Cortex of kidney (tissue), 1 donor: ENCODE measurements at places on chromosomes 13 and 19.

- DNase-seq, result no peak
Observed at GRCh38 chr13:22925881-22926747, 254.7 kb upstream of the SGCG start.

DNA sequence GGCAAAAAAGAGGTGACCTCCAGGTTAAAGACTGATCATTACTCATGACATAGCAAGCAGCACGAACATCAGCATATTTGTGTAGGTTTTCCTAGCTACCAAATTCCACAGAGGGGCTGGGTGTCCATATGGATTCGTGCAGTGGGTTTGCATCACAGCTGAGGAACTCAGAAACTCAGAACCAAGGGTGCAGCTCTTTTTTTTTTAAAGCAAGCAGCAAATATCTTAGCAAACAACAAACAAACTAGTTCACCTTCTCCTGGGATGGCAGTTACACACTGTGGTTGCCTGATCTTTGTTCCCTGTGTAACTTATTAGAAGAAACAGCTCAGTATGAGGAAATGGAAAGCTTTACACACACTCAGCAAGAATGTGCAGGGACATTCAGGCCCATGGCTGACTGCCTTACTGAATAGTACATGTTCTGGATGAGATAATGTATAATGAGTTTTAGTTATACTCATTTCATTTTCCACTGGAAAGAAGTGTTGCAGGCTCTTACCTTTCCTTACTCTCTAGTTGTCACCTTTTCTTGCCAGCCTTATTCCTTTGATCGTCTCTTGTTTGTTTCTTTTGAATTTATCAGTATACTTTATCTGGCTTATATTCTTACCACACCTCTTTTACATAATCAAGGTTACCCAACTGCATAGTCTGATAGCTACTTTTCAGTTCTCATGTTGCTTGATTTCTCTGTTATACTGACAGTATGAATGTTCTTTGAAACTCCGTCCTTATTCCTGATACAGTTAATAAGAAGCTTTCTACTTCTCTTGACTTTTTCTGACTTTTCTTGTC is 4.3 kb downstream of the NDFIP2 start:
- DNase-seq, result no peak

DNA sequence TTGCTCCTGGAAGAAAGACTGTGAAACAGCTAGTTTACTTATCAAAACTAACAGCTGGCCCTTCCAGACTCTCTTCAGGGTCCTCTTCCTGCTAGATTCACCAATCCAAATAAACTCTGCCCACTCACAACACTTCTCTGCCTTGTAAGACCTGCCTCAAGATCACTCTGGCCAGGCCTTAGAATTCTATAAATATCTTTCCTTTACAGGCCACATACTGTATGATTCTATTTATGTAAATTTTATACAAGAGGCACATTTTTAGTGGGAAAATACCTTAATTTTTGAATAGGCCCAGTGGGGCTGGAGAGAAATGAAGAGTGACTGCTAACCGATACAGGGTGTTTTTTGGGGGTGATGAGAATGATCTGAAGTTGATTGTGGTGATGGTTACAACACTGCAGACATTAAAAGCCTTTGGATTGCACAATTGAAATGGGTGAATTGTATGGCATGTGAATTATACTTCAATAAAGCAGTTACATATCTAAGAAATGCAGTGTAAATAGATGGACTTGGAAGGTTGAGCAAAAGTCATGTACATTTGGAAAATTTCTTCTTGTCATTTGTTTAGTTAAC is 141.8 kb downstream of the GPC5 start:
- DNase-seq, result no peak

DNA sequence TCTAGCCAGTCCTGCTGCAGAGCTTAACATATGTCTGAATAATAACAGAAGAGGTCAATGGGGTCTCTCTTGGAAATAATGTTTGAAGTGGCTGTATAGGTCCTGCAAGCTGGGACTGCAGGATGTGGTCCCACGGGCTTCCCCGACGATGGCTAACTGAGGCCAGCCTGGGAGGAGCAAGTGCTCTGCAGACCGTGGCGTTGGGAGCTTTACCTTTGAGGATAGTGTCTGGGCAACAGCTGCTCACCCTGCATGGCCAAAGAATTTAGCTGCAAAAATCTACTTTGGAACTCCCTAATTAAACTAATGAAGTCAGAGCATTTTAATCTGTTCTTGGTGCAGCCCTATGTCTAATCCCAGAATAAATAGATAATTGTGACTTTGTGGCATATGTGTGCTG is 18.2 kb upstream of the AMER2 start:
- no peak for DNase-seq

GRCh38 chr13:80499536-80500290 is 158.8 kb upstream of the SPRY2 start:
- DNase-seq, result no peak

DNA sequence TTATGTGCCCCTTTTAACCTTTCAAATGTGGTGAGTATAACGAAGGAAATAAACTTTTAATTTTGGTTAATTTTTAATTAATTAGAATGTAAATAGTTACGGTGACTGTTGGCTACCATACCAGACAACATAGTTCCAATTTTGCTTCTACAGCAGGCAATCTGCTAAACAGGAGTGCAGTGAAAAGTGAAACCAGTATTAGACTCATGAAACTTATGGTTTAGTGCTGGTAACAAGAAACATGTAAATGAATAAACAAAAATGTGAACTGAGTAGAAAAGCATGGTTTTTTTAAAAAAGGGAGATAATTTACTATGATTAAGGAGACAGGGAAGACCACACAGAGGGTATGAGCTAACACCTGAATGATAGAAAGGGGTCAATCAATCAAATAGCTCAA is 478.4 kb downstream of the PCDH9 start:
- DNase-seq, result no peak

- DNase-seq, result no peak
Observed at GRCh38 chr19:17340302-17340870, 3.0 kb downstream of the GTPBP3 start.

GRCh38 chr19:41411100-41411967 is 13.7 kb downstream of the BCKDHA start:
- DNase-seq, result no peak

GRCh38 chr19:5313307-5313706 is 27.3 kb downstream of the PTPRS start:
- DNase-seq, result no peak

GRCh38 chr13:35729926-35730627 is 253.6 kb upstream of the MAB21L1 start:
- DNase-seq, result no peak

GRCh38 chr13:100175803-100176182 is 86.9 kb downstream of the PCCA start:
- DNase-seq, result no peak

GRCh38 chr19:58170860-58171259 is 12.0 kb upstream of the ZNF274 start:
- DNase-seq, result no peak

- no peak for DNase-seq
Observed at GRCh38 chr19:19575411-19575810, 37.3 kb downstream of the CILP2 start.

- DNase-seq, result no peak
Observed at GRCh38 chr19:5624741-5625278, 1.9 kb downstream of the SAFB start.
